ENCODE measurements at places on chromosomes 6 and 20.

- no peak for DNase-seq
Observed at GRCh38 chr6:29553268-29554057, 6.1 kb downstream of the UBD start.

- no peak for DNase-seq
Observed at GRCh38 chr6:129030215-129030614, 147.3 kb downstream of the LAMA2 start.

DNA sequence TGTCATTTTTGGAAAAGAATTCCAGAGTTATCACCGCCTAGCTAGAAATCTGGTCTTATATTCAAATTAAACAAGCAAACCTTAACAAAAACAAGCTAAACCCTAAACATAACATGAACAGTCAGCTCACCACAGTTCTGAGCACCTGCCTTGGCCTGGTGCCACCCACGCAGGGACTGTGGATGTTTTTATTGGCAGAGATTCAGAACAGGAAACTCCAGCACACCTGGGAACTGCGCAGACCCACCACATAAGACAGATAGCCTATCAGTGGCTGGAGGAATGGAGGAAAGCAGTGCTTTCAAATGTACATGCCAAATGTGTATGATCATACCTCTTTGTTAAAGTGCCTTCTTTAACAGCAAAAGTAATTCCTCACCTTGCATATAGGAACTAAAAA, 8.9 kb downstream of the SLC16A10 start:
- no peak for DNase-seq

GRCh38 chr20:38196592-38196991, 31.5 kb upstream of the TGM2 start:
- DNase-seq = no peak

- DNase-seq = no peak
Observed at GRCh38 chr6:53119772-53120409, 28.8 kb downstream of the GCM1 start.

GRCh38 chr6:48764286-48765044, 653.5 kb upstream of the PTCHD4 start:
- DNase-seq = no peak

DNA sequence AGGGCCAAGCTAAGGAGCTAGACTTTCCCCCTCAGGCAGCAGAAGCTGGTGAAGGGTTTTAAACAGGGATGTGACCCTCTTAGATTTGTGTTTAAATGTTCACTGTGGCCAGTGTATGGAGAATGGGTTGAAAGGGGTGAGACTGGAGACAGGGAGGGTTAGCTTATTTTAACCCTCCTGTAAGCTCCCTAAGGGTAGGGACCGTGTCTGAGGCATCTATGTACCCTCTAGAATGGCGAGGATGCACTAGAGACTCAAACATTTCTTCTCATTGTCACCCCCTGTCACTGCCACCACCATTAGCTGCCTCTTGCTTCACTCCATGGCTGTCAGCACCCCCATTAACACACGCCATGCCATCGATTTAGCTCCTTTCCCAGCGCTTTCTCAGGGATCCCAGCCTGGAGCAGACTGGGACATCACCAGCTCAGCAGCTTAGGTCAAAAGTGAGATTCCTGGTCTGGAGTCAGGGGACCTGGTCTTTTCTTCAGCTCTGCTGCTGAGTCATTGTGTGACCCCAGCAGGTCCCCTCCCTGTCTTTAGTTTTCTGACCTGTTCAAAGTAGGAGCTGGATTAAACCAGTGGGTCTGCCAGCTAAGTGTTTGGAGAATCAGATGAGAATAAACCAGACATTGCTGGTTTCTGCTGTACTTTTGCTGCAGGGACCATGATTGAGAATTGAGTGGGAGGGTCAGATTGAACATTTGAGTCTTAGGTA, 1.1 kb upstream of the SLC22A7 start:
- no peak for DNase-seq

DNA sequence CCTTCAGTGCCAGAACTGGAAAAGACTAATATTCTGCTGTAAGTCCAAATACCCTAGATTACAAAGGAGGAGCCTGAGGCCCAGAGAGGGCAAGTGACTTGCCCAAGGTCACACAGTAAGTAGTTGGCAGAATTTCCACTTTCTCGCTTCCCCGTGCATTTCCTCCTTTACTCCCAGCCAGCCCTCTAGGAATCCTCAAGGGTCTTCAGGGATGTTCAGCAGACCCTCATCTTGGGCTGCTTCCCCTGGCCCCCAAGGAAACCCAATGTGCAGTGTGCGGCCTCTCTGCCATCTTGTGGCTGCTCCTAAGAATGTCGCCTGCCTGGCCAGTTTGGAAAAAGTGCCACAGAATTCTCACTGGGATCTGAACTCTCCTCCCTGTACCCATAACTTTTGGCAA, 217.7 kb upstream of the LRFN2 start:
- DNase-seq = no peak

DNA sequence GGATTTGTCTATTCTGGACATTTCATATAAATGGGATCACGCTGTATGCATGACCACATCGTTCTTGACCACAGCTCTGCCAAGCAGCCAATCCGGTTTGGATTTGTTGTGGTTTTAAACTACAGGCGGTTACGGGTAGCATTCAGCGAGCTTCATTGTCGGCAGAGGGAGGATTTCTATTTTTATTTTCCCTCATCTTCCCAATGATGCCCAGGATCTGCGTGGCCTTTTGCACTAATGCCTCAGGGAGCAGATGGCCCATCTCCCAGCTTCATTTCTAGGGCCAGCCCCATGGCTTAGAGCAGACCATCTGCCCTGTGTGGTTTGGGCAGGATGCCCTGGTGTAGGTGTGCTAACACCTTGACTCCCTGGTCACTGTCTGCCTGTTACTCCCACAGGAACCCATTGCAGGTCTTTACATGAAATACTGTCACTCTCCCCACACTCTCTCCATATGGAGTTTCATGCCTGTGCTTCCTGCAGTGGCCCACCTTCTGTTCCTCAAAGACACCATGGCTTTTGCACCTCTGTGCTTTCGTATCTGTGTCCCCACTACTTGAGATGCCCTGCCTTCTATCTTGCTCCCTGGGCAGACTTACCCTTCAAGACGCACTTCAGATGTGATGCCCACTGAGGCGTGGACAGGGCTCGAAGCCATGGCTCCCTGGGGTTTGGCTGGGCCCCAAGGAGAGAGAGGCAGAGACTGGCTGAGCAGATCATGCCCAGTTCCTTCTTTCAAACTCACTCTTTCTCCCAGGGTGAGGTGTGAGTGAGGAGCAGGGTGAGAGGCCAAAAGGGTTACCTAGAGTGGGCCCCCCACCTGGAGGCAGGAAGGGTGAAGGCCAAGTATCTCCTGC, 26.0 kb downstream of the SDCBP2 start:
- DNase-seq = no peak

GRCh38 chr20:40916276-40916675, 112.3 kb upstream of the TOP1 start:
- DNase-seq = no peak

- DNase-seq = no peak
Observed at GRCh38 chr20:19976595-19977372, 40.4 kb upstream of the NAA20 start.

Measured in nucleus accumbens (tissue), 56 donors.